Left renal pelvis (tissue), 4 donors: ENCODE measurements at places on chromosomes 1 and 21. TPM values are rescaled to one million over a fixed set of nuclear protein-coding genes. Genes with fewer than 3 reads are reported as not detected.

- no peak for DNase-seq
These were observed 45.5 kb upstream of the PLXNA2 start for GRCh38 chr1:208289716-208290115.

CFHR3 gene
- polyA plus RNA-seq, result 1.1 TPM

- DNase-seq, result no peak
These were observed 101.7 kb upstream of the TTC34 start for GRCh38 chr1:2903226-2903625.

- no peak for DNase-seq
These were observed 29.1 kb upstream of the GFI1 start for GRCh38 chr1:92515796-92516201.

UBL4B gene
- not detected for polyA plus RNA-seq

GRCh38 chr1:226519716-226520598 is 28.6 kb upstream of the STUM start:
- no peak for DNase-seq

DNA sequence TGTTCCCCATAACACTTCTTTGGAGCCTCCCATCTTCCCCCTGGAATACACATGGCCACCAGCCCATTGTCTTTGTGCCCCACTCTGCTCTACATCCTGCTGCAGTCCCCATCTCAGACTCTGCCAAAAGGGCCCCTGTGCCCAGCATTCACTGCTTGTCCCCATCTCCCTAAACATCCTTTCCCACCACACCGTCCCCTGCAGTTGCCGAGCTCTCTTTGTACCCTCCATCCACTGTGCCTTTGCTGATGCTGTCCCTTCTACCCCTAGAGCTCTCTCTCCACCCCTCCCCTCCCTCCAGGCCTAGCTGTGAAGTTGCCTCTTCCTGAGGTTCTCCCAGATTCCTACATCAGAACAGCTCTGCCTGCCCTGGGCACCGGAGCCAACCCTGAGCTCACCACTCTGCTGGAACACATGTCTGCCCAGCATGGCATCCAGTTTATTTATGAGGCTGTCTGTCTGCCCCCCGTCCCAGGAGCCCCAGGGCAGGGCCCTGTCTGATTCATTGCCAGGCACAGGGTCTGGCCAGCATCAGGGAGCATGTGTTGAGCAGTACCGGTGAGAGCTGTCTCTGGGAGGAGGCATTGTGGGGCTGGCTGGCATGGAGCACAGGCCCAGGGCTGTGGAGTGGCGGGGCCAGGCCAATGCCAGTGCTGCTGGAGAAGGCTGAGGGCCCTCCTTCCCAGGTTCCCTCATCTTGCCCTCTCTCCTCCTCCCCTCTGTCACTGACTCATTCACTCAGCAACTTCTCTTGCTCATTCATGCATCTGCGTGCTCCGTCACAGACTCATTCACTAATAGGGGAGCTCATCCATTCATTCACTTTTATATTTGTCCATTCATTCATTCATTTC is 28.8 kb downstream of the EDN2 start:
- DNase-seq, result no peak

- no peak for DNase-seq
These were observed 2.5 kb downstream of the COL6A1 start for GRCh38 chr21:45983981-45984551.

DNA sequence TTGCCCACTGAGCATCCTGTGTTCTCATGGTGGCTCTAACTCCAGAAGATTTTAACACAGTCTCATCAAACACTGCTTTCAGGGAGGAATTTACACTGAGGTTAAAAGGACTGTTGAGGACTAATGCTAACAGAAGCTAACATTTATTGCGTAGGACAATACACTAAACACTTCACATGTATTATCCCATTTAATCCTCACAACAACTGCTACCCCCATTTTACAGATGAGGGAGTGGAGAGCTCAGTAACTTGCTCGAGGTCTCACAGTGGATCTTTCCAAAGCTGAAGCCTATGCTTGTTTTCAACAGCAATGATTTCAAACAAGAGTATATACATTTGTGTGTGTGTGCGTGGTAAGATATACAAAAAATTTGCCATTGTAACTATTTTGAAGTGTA is 13.9 kb downstream of the ATF3 start:
- DNase-seq, result no peak

CASQ2 gene
- polyA plus RNA-seq, result 0.50 TPM

DNA sequence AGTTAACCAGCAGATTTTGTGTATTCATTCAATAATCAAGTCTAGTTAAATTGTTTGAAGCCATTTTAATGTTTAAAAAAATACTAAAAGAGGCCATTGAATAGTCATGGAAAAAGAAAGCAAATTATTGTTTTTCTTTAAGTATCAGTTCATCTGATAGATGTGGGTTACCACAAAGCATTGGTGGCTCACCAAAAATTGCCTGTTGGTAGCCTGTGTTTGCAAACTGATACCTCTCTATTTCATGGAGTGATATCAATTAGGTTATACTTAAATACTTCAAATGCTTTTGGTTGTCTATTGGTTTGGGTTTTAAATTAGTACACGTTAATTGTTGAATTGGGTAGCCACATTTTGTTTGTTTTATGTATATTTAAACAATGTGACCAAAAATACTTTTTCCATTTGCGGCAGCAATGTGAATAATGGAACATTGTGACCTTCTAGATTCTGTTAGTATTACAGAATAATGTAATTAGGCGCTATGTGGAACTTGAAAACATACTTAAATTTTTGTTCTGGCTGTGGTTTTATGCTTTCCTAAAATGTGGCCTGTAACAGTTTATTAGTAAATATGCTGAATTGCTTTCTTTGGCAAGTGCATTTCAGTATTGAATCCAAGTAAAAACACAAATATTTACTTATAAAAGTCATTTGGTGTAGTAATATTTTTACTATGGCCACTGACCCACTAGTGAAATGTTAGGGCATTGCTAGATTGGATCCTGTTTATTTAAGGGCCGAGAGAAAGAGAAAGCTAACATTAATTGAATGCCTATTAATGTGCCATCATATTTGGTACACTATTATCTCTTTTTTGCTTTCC is 37.1 kb upstream of the NBL1 start:
- DNase-seq, result no peak

KCNN3 gene
- polyA plus RNA-seq, result 2.3 TPM

TNFAIP8L2 gene
- polyA plus RNA-seq, result 2.9 TPM

DNA sequence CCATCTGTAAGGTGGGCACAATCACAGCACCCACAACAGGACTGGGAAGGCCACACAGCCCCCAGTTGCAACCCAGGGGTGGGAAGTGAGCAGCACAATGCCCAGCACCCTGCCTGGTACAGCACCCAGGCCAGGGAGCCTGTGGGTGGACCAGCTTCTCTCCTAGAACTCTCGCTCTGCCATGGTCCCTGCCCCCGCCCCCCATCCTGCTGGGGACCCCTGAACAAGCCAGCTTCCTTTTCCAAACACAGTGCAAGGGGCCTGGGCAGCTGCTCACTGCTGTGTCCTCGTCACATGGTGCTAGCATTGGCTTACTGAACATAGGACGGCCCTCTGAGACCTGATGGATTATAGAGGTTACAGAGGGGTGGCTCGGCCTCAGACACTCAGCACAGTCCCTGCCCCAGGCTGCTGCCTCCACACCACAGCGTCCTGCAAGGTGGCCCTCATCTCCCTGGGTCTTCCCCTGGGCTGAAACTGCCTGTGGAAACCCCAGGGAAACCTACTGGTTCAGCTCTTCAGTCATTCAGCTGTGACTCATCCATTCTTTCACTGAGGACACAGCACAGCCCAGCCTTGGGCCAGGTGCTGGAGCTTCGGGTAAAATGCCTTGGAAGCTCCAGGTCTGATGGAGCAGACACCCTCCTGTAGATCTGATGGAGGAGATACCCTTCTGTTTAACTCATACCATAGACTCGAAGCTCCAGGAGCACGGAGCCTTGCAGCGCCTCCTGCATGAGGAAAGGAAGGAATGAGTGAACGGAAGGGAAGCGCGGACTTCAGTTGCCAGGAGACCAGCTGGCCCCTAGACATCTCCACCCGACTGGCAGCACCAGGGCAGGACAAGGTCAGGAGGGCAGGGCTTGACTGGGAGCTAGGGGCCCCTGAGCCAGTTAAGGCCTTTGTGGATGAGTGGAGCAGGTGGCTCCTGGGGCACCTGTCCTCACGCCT is 8.1 kb upstream of the PRDM16 start:
- DNase-seq, result no peak

DNA sequence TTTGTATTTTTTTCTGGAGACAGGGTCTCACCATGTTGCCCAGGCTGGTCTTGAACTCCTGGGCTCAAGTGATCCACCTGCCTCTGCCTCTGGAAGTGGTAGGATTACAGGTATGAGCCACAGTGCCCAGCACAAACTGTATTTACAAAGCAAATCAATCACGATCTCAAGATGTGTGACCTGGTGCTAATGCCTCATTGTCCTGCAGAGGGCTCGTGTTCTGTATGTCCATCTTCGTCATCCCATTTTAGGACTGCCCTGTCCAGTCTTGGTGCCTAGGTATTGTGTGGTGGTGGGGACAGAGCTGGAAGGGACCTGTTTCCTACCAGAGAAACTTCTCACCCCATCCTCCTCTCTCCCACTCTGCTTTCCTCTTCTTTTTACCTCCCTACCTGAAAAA is 20.2 kb downstream of the PROK1 start:
- DNase-seq, result no peak

GRCh38 chr1:237877631-237878030 is 13.1 kb downstream of the ZP4 start:
- DNase-seq, result no peak

DNA sequence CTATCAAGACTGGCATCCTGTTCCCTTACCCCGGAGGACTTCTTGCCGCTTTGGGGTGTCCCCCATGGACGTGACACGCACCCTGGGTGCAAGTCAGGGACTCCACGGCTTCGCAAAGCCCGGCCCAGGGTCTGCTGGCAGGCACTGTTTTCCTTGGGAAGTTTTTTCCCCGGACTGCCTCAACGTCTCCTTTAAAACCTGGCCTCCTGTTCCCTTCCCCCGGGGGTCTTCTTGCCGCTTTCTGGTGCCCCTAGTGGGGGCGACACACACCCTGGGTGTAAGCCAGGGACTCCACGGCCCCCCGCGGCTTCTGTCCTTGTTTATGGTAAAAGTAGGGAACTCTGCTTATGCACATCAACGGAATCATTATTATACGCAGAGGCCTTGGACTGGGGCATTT is 136.6 kb downstream of the LIPI start:
- no peak for DNase-seq
